ENCODE measurements at places on chromosomes 5 and 9.

DNA sequence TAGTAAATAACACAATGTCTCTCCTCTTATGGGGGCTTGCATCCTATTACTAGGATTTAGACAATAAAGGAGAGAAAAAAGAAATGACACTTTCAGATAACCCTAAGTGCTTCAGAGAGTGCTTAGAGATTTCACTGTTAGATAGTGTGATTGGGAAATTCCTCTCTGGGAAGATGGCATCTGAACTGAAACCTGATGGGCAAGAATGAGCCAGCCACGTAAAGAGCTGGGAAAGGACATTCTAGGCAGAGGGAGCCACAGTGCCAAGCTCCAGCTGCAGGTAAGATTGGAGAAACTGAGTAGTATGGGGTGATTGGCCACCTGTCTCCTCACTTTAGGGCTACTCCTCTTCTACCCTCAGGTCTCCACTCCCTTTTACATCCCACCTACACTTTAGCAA is 14.5 kb downstream of the CDO1 start:
- DNase-seq = no peak

GRCh38 chr9:6428940-6429889 is 16.2 kb downstream of the UHRF2 start:
- DNase-seq = no peak

- no peak for DNase-seq
Observed at GRCh38 chr5:69010476-69010875, 83.3 kb upstream of the SLC30A5 start.

DNA sequence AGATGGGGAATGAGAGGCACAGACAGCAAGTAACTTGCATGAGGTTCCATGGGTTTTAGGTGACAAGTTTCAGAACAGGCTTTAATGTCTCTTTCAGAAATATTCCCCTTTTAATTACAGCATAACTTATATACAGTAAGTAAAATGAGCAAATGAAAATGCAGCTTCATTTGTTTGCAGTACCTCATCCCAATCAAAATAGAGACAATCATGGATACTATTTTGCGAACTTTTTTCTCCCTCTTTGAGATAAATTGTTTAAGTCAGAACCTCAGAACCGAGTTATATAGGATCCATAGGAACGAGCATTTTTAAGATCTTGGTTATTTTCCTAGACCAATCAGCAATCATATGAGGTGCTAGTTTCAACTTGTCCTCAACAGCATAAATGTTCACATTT is 3.5 kb downstream of the LCP2 start:
- no peak for DNase-seq

DNA sequence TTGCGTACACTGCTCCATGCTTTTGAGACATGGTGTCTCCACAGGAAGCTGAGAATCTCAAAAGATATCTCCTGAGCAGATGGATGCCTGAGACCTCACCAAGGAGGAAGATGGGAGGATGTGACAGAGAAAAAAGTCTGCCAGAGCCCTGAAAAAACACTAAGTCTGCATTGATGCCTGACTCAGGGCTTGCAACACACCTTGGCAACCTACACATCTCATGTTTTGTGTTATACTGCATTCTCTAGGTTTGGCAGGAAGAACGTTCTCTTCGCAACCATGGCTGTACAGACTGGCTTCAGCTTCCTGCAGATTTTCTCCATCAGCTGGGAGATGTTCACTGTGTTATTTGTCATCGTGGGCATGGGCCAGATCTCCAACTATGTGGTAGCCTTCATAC is 19.2 kb downstream of the SLC22A4 start:
- DNase-seq = peak; percentile 26

DNA sequence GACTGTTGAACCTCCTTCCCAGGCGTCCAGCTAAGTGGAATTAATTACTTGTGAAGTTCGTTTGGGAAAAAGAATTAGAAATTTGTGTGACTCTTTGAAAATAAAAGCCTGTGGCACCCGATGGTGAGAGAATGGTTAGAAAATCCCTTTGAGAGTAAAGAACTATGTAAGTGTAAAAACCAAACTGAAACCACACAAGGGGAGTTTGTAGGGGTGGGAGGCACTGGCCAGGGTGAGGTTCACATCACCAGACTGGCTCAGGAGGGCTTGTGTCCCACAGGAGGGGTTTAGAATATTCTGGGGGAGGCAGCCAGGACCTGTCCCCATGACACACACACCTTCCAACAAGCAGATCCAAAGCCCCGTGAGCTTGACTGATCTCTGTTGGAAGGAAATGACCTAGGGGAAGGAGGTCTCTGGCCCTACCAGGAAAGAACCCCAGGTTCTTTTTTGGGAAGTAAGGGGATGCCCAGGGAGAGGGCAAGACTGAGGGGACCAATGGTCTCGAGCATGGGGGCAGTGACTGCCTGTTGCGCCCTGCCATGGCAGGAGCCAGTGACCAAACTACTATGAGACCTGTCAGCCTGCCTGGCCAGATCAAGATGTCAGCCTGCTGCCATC is 4.3 kb downstream of the SPATA24 start:
- DNase-seq = no peak

DNA sequence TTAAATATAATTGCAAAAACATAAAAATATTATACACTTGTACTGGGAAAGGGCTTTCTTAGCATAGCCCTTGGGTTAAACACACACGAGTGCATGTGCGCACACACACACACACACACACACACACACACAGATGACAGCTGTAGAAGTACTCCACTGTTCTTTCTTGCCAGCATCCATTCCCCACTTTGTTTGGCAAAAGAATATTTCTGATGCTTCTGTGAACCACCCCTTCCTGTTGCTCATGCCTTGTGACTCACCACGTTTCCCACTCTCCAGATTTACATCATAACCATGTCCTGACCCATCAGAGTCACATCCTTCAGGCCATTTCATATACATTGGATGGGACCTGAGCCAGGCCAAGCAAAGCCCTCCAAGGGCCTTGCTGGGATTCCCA is 280.1 kb downstream of the DNAH5 start:
- DNase-seq = no peak

GRCh38 chr9:81074221-81074620 is 615.1 kb downstream of the TLE1 start:
- no peak for DNase-seq

DNA sequence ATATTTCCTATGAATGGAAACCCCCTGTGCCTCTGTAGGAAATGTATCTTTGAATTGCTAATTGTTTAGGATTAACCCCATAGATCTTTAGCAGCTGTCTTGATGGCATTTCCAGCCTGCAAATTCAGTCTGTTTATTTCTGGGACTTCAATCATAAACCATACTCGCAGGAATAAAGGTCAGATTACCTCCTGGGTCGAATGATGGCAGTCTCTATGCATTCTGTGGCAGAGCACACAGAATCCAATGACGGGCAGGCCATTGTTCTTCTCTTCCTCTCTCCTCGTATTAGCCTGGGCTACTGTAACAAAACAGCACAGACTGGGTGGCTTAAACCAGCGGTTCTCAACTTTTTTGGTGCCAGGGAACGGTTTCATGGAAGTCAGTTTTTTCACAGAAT is 199.9 kb downstream of the PCSK5 start:
- DNase-seq = no peak

- no peak for DNase-seq
Observed at GRCh38 chr9:131446276-131446675, 52.4 kb downstream of the PRRC2B start.

DNA sequence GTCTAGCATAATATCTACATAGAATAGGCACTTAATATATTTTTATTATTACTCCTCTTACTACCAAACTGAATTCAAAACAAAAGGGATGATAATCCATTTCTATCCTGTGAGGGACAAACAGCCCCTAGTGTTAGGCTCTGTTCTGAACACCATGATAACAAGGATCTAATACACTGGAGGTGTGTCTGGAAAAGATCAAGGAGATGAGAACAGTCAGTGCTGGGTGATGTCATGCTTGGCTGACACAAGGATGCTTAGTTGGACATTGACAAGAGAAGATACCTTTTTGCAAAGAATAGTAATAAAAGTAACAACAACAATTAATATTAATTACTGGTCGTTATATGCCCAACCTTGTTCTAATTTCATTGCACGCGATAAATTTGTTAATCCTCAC is 458.7 kb downstream of the EBF1 start:
- no peak for DNase-seq

GRCh38 chr5:145408048-145408341 is 427.1 kb downstream of the PRELID2 start:
- no peak for DNase-seq

DNA sequence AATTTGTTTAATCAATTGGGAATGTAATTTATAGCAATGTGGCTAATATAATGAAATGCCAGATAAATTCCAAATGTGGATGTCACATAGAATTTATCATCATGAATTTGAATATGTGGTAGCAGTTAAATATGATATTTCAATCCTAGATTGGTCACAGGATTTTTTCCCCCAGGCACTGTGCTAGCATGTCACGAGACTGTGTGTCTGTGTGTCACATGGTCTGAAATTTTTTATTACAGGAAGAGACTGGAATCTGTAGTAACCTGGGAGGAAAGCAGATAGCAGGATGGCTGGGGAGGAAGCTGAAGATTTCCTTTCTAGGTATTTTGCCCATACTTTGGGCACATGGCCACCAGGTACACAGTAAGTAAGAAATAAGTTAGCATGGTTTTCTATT is 35.4 kb upstream of the MSH3 start:
- DNase-seq = no peak

DNA sequence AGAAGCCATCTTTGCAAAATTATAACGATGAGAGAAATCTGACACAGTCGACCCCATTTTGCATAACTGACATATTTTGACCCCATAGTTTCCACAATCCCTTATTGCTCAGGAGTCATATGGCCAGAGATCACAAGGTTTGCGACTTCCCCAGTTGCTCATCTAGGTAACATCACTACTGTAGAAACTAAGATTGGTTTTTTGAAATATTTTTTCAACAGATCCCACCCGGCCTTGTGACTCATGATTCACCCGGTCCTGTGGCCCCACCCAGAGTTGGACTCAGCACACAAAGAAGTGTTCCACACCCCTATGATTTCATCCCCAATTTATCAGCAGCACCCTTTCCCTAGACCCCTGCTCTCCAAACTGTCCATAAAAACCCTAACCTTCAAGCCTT is 50.2 kb downstream of the TIMD4 start:
- no peak for DNase-seq

- DNase-seq = no peak
Observed at GRCh38 chr5:149036970-149037369, 25.9 kb downstream of the SH3TC2 start.

DNA sequence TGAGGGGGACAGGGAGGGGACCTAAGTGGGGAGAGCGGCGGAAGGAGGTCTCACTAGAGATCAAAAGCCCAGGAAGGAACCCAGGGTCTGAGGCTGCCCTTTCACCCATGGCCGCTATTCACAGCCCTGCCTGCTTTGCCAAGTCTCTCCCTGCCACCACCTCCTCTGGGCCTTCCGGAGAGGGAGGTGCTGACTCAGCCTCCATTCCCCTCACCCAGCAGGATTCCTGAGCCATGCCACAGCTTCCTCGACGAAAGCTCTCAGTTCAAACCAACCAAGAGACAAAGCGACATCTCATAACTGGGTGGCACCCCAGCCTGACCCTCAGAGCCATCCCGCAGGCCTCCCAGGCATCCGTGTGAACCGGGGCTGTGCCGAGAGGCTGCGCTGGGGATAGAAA is 36.7 kb downstream of the PAX5 start:
- DNase-seq = no peak

DNA sequence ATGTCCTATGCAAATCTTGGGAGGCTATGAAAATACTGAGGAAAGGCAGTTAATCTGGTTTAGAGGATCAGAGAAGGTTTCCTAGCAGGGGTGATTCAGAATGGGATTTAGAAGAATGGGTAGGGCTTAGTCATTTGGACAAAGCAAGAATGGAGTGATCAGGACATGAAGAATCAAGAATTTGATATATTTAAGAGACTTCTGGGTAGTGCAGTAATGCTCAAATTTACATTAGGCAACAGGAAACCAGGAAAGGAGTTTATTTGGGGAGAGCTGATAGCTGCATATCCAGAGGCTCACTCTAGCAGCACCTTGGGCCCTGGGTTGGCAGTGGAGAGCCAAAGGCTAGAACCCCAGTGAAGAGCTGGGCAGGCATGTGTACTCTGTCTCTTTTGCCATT is 78.9 kb upstream of the PAPPA start:
- DNase-seq = no peak

- no peak for DNase-seq
Observed at GRCh38 chr5:169828385-169828784, 151.9 kb downstream of the INSYN2B start.

GRCh38 chr5:10233505-10233904 is 16.2 kb downstream of the ATPSCKMT start:
- no peak for DNase-seq

DNA sequence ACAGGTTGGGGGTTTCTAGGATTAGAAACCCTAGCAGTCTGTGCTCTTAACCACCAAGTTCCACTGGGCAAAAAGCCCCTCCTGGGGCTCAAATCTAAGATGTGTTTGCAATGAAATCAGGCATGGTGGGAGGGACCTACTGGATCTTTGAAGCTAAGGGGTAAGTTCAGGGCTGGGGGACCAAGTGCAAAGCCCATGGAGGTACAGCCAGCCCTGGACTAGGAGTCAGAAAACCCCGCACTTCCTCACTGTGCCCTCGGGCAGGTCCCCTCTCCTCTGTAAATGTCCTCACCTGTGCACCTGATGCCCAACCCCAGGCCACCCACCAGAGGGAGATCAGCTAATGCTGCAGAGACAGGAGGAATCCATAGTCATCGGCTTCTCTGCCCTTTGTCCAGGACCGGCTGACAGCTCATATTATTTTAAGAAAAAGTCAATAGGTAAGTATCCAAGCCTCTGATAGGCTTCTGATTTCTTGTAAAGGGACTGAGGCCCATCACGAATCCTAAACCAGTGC is 138.3 kb downstream of the PAX5 start:
- DNase-seq = no peak

DNA sequence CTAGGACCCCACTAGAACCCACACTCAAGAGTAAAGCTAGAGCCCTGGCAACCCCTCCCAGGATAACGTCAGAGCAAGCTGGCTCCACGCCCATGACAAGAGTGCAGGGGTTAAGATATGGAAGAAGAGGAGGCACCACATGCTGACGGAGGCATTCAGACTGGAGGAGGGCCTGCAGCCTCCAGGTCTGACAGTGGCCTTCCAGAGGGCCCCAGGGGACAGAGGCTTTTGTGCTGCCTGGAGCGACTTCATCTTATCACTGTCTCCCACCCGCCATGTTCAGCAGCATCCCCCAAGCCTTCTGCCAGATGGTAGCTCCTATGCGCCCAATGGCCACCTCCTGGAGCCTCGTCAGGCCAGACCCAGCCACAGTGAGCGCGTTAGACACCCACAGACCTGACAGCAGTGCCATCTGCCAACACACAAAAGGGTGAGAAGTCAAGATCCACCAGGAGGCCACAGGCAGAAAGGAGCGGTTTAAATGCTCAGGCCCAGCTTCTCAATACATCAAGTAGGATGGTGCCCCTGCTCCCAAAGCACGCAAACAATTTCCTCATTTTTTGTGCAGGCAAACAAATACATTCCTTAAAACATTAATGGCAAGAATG is 65.8 kb downstream of the C5orf15 start:
- peak; percentile 95 for DNase-seq

Data from erythroblast (primary cell).